Tibial artery (tissue), 4 donors: ENCODE measurements at places on chromosomes 12 and 14.

GRCh38 chr12:26701604-26702215, 131.3 kb downstream of the ITPR2 start:
- DNase-seq: no peak

- DNase-seq: no peak
Observed at GRCh38 chr14:80587096-80587724, 354.3 kb downstream of the CEP128 start.

DNA sequence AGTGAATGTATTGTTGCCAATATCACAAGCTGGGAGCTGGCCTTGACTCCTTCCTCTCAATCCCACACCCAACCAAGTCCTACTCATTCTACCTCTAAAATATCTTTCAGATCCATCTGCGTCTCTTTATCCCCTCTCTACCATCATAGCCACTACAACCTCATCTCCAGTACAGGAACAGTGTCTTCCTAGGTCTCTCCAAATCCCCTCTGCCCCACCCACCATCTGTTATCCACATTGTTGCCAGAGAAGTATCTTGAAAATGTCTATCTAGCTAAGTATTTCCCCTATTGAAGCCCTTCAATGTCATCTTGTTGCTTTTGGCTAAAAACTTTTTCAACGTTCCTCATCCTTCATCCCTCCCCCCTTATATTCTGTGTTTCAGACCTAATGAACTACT, 244.7 kb downstream of the C12orf75 start:
- DNase-seq: no peak

DNA sequence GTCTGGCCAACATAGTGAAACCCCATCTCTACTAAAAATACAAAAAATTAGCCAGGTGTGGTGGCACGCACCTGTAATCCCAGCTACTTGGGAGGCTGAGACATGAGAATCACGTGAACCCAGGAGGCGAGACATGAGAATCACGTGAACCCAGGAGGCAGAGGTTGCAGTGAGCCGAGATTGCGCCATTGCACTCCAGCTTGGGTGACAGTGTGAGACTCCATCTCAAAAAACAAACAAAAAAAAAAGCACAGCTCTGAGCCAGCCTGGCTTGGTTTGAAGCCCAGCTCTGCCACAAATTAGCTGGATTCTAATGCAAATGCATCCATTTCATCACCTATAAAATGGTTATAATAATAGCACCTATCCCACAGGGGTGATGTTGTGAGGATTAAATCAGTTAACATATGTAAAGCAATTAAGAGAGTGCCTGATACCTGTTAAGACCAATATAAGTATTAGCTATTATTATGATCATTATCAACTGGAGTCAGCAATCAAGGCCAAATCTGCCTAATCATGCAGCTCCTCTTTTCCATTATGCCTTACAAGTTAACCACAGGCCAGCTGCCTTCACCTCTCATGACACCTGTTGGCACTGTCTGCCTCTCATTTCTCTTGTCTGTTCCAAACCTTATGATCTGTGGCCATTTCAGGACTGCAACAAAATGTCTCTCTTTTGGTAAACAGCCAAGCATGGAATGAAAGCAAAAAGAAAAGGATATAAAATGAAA, 2.1 kb downstream of the GNPTAB start:
- DNase-seq: no peak

GRCh38 chr14:99628887-99629618, 15.9 kb upstream of the HHIPL1 start:
- DNase-seq: peak; percentile 61

GRCh38 chr12:53652366-53652765, 23.5 kb downstream of the ATP5MC2 start:
- DNase-seq: no peak

GRCh38 chr12:112466011-112466422, 47.3 kb downstream of the PTPN11 start:
- DNase-seq: no peak

- DNase-seq: no peak
Observed at GRCh38 chr14:95424529-95424928, 91.9 kb downstream of the SYNE3 start.

GRCh38 chr12:51345681-51346080, 798 bp downstream of the CELA1 start:
- no peak for DNase-seq

- no peak for DNase-seq
Observed at GRCh38 chr12:58009405-58010195, 68.2 kb downstream of the ATP23 start.

DNA sequence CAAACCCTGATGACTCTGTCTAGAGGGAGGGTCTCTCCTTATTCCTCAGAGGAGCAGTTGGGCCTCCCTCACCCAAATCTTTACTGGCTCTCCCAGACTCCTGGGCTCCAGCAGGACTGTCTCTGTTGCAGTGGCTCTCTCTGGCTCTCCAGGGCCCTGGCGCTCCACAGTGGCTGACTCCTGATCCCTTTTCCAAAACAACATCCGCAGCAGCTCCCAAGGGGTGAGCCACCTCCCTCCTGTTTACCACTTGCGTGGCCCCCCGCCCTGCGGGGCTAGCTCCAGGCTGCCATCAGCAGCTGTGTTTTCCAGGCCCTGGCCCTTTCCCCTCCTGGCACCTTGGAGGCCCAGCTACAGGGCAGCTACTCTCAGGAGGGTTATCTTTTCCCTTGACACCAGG, 123.5 kb downstream of the CALM1 start:
- DNase-seq: no peak

DNA sequence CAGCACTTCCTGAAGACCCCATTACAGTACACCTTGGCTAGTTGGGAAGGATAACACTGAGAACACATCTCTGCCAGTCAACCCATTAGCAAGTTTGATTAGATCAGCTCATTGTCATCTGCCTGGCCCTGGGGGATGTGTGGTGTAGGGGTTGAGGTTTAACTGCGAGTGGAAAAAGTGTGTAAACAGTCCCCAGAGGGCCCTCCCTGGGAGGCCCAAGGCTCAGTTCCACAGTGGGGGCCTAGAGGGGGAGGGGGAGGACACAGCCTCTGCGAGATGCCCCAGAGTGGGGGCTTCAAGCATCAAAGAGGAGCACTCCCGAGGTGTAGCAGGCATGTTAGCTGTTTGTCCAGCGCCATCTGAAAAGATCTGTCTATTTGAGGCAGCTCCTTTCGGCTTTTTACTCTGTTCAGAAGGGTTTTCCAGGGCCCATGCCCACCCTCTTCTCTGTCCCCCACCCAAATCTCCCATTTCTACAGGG, 344 bp downstream of the LPAR5 start:
- DNase-seq: no peak

DNA sequence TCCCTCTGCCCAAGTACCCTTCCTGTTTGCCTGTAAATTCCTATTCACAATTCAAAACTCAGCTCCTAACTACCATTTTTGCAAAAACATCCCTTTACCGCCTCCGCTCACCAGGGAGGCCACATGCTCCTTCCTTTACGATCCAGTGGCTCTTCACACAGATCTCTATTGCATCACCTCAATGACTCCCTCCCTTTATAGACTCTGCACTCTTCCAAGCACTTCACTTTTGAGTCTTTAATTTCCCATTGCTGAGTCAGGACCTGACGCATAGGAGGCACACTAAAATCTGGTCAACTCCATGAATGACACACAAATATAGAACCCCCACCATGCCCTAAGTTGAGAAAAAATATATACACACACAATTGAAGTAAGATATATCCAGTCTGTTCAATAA, 45.9 kb downstream of the PPP1R13B start:
- DNase-seq: no peak

GRCh38 chr12:51388846-51389245, 2.4 kb downstream of the GALNT6 start:
- DNase-seq: no peak

DNA sequence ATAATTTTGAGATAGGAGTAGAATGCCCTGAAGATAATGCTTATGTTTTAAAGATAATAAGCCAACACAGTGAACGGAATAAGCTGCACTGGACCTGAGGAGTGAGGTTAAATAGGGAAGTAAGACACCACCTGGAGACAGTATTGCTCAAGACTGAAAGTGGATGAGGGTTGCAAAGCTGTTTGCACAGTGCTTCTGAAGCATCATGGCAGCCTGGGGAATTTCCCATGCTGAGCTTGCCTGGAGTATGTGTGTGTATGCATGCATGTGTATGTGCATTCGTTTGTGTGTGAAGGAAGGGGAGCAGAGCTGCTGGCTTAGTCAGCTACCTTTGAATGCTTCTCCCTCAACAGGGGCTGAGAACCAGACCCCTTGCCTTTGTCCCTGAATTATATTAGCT, 35.8 kb downstream of the BHLHE41 start:
- DNase-seq: no peak
